Panc1 (cell line): ENCODE measurements at places on chromosomes 3 and 15. TPM values are rescaled to one million over a fixed set of nuclear protein-coding genes. Genes with fewer than 3 reads are reported as not detected.

GRCh38 chr3:111944372-111944771, 34.5 kb upstream of the ABHD10 start:
- no peak for DNase-seq

- DNase-seq, result no peak
Measured at GRCh38 chr15:74340150-74340549, 27.3 kb downstream of the CYP11A1 start.

DNA sequence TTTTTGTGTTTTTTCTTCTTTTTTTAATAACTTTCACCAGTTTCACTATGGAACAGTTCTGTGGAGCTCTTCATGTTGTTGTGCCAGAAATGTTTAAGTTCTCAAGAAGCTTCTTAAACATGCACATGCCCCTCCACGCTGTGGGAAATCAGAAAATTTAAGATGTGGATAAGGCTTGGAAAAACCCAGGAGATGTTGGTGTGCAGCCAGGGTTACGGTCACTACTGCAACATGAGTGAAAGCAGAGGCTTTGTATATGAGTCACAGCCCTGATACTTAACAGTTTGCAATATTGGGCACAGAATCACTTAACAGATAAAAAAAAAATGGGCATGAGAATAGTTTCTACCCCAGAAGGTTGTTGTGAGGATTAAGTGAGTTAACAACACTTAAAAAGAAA, 399.9 kb downstream of the LRTM1 start:
- no peak for DNase-seq

Gene AP4E1
- total RNA-seq, result 13.6 TPM

Gene PLAAT1
- total RNA-seq, result 3.9 TPM

Gene ZBED2
- 0.10 TPM for total RNA-seq

DNA sequence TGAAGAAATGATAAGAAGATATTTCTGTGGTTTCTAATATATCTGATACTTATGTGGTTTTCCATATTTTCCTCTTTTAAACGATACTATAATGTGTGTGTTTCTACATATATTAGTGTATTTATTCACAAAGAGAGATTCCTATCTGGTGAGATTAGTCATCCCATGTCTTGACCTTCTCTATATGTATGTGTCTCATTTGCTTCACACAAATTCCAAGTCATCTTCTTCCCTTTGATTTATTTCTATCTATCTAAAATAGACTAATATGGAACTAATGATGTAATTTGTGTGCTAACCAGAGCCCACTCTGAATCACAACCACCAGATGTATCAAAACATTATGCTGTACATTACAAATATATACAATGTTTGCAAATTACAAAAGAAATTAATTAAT, 154.7 kb upstream of the KCNMB2 start:
- DNase-seq, result no peak

GRCh38 chr3:23566499-23566898, 239.3 kb upstream of the UBE2E1 start:
- no peak for DNase-seq
